ENCODE measurements at places on chromosomes 3 and 15.

DNA sequence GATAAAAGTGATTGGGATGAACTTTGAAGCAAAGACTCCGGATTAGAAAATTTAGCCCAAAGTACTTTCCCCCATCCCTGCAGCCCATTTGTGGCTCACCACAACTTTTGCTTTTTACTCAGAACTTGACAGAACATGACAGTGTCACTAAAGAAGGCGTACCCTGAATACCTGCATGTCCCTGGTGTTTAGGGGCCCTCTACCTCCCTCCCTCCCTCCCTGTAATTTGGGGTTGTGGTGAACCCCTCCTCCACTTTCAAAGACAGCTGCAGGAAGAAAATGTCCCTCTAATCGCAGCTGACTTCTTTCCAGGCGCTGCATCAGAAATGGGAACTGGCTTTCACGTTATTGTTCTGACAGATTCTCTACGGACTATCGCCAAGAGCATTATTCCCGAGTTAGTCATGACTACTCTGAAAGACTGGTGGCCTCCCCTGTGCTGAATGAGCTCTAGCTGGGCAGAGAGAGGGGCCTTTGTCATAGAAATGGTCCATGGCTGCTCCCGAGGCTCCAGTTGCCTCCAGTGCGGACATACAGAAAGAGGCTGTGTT, 93.2 kb upstream of the ARHGEF3 start:
- peak; percentile 23 for DNase-seq

GRCh38 chr3:102329066-102329465, 105.7 kb upstream of the ZPLD1 start:
- no peak for DNase-seq

DNA sequence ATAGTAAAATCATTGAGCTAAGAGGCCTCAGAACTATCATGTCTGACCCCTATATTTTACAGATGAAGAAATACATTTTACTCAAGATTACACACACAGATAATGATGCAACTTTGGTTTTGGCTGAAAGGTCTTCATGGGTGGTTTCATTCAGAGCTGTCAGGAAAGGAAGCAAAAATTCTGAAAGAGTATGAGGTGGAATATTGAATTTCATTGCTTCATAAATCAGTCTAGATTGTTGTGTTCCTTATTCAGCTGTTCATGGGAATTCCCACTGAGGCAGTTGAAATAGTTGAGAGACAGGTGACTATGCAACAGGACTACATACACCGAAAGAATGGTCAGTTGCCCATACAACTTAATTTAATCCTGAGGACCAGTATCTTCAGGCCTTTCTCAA, 39.4 kb downstream of the CD200 start:
- DNase-seq: peak; percentile 19

GRCh38 chr15:76577879-76578512, 241.4 kb downstream of the ISL2 start:
- DNase-seq: no peak

DNA sequence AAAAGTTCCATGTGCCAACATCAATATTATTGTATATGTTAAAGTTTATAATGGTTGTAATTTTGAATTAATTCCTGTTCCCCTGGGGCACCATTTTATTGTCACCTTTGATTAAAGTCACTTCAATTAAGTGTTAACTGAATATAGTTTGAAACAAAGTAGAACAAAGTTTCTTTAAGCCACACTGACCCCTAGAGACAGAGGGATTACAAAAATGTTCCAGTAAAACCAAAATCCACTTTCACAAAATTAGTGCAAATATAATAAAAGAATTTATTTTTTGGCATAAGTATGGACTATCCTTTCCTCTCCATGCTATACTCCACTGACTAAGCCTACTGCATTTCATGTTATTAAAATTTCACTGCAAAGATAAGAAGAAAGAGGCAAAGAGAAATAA, 123.9 kb downstream of the ZMAT3 start:
- peak; percentile 8 for DNase-seq

- no peak for DNase-seq
These were observed 30.1 kb downstream of the PLOD2 start for GRCh38 chr3:146130881-146131371.

GRCh38 chr3:129936757-129937156, 37.8 kb upstream of the TRH start:
- DNase-seq: peak; percentile 74

DNA sequence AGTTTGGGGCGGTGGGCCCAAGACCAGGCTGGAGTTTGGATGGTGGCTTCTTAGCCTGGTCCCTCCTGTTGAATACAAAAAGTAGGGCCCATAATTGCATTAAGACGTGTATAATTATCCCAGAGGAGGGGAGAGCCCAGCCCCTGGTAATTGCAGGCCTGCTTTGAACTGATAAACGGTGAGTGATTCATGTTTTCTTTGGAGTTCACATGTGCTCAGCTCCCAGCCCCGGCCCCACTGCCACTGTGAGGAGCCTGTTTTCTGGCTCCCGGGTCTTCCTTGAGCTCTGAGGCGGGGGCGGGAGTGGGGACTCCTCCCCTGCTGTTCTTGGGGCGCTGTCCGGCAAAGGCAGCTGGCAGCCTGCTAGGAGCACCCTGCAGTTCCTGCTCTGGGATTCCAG, 3.1 kb downstream of the PLXNA1 start:
- DNase-seq: no peak

DNA sequence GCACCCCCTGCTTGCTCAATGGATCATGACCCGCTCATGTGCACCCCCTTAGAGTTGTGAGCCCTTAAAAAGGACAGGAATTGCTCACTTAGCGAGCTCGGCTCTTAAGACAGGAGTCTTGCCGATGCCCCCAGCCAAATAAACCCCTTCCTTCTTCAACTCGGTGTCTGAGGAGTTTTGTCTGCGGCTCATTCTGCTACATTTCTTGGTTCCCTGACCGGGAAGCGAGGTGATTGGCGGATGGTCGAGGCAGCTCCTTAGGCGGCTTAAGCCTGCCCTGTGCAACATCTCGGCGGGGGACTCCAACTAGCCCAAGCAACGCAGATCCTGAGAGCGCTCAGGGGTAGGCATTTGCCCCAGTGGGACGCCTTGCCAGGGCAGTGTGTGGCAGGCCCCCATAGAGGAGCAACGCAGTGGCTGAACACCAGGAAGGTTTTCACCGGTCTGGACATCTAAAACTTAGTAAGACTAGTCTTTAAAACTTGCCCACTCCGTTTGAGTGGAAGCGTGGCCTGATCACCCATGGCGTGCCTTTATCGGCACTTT, 9.5 kb downstream of the SLCO2A1 start:
- no peak for DNase-seq

DNA sequence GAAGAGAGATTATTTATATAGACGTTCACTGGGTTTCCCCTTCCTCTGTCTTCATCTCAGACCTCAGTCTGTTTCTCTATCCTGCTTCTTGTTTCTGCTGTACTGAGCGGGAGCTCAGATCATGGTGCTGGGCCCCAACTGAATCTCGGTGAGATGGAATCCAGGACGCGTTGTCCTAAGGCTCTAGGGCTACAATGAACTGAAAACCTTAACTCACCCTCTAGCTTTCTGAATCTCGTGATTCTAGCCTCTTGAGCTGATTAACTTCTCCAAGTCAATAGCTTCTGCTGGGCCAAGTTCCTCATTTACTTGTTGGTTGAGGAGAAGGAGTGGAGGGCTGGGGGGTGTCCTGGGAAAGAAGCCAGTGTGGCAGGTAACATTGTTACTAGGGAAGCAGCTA, 32.7 kb upstream of the MAP3K13 start:
- DNase-seq: peak; percentile 57

DNA sequence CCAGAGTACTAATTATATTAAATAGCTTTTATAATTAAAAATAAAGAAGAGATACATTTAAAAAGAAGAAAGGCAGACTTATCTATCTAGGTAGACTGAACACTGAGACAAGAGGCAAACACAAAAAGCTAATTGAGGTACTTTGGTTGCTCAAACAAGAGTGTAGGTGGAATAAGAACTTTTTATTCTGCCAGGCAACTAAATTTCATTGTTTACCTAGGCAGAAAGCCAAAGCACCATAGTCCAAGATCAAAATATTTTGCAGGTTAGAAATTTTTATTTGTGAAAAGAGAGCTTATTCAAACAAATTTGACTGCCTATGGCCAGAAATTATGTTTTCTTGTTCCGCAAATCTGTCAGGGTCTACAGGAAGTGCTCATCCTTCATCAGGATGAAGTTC, 499.6 kb upstream of the GBE1 start:
- DNase-seq: no peak

DNA sequence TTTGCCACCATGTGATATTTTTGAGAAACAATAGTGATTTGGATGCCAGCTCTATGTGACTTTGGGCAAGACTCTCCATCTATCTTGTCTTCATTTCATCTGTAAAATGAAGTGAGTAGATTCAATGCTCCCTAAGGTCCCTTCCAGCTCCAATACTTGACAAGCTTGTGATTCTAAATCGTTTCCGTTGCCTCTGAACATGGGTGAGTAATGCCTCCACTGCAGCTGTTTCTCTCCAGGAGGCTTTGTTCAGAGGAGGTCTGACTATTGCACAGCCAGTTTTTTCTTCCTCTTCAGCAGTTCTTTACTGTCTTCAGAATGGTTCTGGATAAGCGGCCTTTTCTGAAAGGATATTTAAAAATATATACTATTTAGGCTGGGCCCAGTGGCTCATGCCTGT, 14.8 kb upstream of the TMOD3 start:
- no peak for DNase-seq
